Epithelial cell of esophagus (primary cell): ENCODE measurements at places on chromosomes 16 and 17.

GRCh38 chr17:77637818-77638575 is 320.5 kb upstream of the TNRC6C start:
- DNase-seq = peak; percentile 5

DNA sequence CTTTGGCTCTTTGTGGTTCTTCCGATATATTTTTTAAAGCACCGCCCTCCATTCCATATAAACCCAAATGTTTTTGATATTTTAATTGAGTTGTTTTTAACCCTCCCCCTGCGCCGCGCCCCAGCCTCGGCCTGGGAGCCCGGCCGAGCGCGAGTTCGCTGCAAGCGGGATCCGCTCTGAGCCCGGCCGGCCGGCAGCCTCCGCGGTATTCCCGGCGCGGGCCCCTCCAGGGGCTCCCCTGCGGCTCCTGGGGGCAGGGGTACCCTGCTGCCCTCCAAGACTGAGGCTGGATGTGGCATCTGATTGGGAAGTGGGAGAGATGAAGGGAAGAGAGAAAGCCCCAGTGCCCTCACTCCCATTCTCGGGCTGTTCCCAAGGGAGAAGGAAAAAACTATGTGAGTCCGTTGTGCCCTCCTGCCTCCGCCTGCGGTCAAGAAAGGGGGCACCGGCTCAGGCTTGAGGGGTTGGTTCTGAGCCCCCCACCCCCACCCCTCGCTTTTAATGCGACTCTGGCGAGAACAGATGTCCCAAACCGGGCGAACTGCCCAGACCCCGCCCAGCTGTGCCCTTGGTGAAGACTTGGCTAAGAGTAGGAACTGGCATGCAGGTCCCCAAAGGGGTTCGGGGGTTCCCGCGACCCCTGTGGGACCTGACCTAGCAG is 8.6 kb downstream of the NEUROD2 start:
- DNase-seq = no peak

DNA sequence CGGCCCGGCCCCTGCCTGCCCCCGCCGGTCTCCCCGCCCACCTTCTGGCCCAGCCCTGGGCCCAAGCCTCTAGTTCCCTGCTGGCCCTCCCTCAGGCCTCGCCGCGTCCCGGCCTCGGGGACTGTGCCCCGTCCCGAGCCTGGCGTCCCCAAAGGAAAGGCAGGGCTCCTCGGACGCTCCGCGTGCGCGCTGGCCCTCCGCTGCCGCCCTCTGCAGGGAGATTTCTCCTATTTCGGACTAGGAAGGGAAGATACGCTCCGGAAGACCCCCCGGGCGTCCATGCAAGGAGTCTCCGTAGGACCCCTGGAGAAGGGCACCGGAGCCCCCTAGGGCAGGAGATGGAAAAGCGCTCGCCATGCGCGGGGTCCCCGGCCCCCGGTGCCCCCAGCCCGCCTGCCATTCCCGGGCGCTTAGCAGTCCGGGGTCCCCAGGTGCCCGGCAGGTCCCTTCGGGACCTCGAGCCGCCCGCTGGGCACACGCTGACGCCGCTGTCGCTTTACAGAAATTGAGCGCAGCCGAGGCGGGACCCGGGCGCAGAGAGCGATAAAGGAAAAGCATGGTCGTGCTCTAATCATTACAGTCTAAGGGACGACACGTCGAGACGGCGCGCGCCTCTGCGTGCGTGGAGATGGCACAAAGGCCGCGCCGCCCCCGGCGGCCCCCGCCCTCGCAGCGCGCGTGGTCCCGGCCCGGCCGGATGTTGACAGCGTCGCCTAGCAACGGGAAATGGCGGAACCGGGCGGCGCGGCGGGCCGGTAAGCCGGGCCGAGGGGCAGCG is at the start of gene CCDC40:
CCDC40 (plus strand) TSS at position 706 of the 778 bp plus-strand sequence; CDS start at position 727, 21 bp downstream.
- DNase-seq = peak; percentile 77

- peak; percentile 52 for DNase-seq
Measured at GRCh38 chr17:81487487-81488275, 24.9 kb downstream of the ACTG1 start.

DNA sequence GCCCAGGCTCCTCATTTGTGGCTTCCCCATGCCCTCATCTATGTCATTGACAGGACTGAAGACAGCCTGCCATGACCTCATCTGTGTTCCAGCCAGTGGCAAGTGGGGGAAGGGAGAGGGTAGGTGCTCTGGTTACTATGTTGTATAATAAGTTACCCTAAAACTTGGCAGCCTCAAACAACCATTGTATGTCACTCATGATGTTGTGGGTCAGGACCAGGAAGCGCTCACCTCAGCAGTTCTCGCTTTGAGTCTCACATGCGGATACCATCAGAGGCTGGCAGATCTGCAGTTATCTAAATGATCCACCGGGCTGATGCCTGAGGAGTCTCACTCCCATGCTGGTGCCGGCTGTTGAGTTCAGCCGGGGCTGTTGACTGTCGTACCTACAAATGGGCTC is 89.0 kb upstream of the TMEM97 start:
- DNase-seq = no peak

DNA sequence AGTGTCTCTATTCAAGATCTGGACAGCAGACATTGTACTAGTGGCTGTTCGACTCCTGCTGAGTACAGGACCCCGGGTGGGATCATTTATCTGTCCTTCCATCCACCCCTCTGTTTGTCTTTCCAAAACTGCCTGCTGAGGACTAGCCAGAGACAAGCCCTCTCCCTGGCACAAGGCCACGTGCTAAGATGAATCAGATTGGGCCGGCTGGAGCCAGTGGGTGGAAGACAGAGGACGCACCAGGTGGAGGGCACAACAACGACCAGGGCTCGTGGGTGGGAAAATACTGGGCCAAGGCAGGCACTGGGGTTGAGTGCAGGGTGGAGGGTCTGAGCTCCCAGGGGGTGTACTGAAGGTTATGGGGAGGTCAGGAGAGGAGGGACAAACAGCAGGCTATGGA is 1.4 kb upstream of the CA7 start:
- DNase-seq = peak; percentile 43

DNA sequence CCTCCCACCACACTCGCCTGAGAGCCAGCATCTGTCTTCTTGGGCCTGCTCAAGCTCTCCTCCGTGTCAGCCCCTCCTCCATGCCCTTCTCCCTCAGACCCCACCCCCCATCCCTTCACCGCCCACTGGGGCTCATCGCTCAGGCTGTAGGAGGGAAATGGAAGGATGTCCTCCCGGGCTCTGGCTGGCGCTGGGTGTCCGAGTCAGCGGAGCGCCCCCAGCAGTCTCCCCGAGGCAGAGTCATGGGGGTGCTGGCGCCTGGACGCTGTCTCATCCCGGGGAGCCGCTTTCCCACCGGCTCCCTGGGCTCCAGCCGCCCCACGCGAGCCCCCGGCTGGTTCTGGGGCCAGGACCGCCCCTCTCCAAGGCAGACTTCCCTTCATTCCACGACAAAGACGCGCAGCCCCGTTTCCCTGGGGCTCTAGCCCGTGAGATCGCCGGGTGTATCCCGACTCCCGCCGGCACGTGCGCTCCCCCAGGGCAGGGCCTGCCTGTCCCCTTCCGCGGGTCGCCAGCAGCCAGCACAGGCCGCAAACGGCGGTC is 428 bp upstream of the ANTKMT start:
- DNase-seq = no peak
